ENCODE measurements at places on chromosomes 4 and X. TPM values are rescaled to one million over a fixed set of nuclear protein-coding genes. Genes with fewer than 3 reads are reported as not detected.
A peak's percentile ranks its signal among the peaks of the same experiment; 100 is the strongest.

- DNase-seq = peak; percentile 62
Measured at GRCh38 chrX:154735695-154736393, 15.0 kb downstream of the GAB3 start.

GRCh38 chr4:73991742-73992000 lies 3.7 kb upstream of the PPBP start:
- no peak for DNase-seq

- DNase-seq = no peak
Measured at GRCh38 chrX:12060489-12061260, 77.6 kb upstream of the FRMPD4 start.

DNA sequence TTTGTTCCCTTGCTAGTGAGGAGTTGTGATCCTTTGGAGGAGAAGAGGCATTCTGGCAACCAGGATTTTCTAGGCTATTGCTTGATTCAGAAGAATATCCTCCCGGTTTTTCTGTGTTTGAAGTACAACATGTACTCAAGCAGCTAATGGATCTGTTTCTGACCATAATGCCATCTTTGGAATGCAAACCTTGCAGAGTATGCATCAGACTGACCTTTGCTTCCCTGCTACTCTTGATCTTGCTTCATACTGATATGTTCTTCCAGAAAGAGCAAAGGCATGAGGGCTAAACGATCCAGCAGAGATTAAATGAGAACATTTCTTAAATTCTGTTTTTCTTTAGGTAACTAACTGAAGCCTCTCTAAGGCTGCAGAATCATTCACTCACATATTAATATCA lies 265.4 kb upstream of the SLC7A11 start:
- DNase-seq = no peak

- DNase-seq = no peak
Measured at GRCh38 chr4:153063490-153063889, 127.4 kb downstream of the FHDC1 start.

The GABRG1 gene
- not detected for total RNA-seq

The UGT2B7 gene
- total RNA-seq = 0.96 TPM

Data from upper lobe of right lung (tissue), 1 donor.